ENCODE measurements at places on chromosomes 7 and 10.

DNA sequence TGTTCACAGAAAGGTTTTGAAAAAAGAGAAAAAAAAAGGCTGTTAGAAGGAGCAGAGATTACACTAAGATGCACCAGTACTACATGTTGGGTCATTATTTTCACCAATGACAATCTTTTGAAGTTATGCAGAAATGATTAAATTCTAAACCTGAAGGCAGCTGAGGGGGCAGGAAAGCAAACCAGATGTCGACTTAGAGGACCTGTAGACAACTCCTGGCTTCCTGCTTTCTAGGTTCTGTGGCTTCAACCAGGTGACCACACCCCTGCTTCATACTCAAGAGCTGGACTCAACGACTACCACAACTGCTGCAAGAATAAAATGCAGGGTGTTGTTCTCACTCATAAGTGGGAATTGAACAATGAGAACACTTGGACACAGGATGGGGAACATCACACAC, 30.0 kb downstream of the MYOF start:
- DNase-seq = no peak

DNA sequence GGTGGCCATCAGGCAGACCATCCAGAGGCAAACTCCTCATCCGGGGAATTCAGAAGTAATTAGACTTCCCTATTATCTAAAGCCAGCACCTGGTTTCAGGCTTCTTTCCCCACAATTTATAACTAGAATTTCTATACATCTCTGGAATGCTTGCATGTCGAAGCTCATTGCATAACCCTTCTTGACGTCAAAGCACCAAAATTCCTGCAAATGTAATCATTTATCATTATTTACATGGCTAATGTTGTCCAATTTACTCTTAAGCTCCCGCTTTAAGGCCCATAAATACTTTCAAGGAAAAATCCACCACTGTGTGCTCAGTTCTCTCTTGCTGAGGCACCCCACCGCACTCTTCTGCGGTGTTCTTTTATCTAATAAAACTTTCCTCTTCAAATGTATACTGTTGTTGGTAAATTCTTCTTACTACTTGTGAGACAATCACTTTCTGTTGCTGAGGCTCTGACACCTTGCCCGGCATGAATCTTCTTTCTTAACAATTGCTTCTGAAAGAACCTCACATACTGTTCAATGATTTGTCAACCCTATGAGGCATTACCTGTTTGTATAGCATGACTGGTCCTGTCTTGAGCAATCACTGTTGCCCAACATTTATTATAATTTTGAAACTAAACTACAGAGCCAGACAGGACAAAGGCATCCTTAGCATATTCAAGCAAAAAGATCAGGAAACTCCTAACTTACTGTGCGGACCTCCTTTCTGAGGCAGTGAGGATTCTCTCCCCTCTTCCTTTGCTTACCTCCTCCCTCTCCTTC, 17.4 kb upstream of the GPR141 start:
- no peak for DNase-seq

DNA sequence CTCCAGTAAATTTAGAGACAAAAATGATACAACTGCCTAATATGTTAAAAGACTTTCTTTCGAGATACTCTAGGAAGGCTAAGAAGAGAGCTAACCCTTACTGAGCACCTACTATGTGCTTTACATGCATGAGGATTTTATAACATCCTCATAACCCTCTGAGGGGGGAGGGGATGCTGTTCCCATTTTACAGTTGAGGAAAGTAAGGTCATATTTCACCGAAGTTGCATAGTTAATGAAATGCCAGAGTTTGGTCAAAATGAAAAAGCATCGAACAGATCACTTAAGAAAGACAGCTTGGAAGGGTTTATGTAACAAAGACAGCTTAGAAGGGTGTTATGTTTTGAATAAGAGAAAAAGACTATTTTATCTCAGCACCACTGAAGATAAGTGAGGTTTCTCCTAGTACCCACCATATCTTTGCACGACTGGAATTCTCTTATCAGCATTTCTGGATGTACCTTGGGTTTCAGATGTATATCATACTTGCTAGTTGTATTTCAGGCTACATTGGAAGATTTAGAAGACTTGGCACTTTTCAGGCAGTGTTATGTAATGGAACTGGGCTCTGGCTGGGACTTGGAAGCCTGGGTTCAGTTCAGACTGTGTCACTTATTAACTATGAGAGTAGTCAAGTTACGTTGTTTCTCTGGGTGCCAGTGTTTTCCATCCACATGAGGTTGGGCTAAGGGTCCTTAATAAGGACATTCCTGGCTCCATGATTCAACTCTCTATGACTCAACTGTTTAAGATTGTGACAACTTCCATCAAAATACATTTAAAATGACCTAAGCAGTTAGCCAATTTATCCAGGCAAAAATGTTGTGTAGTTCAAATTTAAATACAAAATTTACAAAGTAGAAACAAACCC, 6.0 kb downstream of the RHOBTB1 start:
- no peak for DNase-seq

DNA sequence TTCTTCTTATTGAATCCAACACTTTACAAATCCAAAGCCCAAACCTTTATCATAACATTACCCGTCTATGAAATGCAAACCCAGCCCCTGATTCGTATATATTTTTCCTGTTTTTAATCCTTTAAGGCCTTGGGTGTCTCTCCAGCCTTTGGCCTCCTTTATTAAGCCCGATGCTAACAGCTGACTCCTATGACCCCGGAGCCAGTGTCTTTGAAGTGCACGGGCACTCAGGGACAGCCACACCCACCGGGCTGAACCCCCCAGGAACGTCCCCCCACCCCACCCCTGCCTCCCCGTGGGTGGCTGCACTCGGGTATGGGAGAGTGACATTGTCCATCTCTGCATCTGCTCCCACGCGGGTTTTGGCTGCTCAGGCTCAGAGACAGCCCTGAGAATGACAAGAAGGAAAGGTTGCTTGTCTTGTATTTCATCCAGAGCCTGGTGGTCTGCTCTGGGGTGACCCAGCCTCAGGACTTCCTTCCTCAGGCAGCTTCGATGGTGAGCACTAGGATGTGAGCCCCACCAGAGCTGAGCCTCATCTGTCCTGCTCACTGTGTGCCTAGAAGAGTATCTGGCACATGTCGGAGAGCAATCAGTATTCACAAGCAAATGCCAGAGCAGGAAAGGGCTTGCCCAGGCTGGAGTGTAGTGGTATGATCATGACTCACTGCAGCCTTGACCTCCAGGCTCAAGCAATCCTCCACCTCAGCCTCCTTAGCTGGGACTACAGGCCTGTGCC, 210.4 kb downstream of the SKIDA1 start:
- no peak for DNase-seq

GRCh38 chr7:98668255-98668654, 51.2 kb downstream of the NPTX2 start:
- DNase-seq = no peak

GRCh38 chr10:124703778-124704427, 40.3 kb downstream of the FAM53B start:
- no peak for DNase-seq

DNA sequence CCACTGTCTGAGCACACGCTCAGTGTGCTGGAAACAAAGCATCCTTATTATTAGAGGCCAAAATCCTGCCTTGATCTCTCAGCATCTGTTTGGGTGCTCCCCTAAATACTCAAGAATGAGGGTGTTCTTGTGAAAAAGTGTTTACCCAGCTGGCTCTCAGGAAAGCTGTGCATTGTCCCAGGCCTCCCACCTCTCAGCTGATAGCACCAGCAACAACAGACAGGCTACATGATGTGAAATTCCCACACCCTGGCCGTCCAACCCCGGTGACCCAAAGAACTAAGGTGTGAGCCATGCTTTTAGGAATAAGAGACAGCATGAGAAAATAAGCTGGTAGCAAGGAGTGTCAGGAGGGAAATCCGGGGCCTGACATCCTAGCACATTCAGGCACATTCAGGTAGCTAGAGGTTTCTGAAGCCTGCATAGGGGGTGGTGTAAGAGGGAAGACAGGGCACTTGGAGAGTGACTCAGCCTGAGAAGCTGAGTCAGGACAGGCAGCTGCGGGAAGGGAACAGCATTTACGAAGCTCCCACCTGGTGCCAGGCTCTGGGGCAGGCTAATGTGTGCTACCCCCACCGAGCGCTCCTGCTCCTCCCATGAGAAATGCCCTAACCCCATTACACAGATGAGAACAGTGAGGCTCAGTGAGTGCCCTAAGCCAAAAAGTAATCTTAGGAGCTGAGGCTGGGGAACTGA, 205.6 kb downstream of the GRID1 start:
- no peak for DNase-seq

DNA sequence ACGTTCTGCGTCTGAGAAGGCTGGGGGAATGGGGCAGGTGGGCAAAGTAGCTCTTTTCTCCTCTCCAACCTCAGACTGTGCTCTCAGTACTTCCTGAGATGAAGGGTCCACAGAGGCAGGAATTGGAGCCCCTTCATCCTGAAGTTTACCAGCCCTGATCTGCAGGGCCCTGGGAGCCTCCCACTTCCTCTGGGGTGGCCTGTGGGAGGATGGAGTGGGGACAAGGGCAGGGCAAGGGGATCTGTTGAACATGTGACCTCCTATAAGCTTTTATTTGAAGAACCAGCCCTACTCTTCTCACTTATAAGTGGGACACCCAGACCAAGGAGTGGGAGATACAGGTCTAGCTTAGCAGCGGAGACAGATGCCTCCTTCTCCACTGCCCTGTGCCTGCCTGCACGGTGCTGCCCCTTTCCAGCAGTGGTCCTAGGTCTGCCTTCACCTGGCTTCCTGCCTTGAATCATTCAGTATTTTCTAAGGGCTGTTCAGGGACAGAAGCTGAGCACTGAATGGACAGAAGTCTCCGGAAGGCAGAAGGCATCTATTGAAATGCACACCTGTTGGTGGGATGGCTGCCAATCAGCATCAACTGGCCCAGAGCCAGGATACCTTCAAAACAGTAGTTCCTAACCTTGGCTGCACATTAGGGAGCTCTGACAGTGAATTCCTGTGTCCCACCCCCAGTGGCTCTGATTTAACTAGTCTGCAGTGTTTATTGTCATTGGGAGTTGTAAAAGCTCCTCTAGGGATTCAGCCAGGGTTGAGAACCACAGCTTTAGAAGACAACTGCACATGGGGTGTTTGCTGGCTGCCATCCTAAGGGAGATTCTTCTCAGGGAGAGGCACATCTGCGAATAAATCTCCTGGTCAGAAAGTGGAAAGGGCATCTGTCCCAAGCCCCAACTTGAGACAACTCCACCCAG, 2.7 kb upstream of the ARHGAP22 start:
- DNase-seq = no peak

DNA sequence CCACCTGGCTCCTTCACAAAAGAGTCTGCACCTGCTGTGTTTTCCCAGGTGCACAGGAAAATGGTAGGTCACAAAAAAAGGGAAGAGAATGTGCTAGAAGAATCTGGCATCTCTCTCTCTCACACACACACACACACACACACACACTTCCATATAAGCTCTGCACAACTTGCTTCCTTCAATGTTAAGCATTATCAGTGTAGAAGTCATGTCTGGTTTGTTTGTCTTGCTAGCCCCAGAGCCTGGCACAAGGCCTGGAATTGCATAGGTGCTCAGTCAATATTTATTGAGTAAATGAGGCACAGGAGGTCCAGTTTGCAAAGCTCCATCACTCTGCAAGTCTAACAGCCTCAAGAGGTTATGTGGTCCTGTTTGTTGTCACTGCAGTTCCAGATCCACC, 867.3 kb upstream of the AUTS2 start:
- DNase-seq = no peak

DNA sequence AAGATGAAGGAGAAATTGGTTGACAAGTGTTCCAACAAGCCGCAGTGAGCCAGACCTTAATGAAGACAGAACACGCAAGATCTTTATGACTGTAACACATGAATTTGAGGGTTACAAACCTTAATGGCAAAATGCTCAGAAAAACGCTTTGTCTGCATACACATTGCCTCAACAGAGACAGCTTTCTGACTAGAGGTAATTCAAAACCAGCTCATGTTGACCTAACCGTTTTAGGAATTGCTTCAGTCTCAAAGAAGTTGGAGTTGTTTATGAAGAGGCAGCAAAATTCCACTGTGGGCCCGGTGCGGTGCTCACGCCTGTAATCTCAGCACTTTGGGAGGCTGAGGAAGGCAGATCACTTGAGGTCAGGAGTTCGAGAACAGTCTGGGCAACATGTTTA, 2.2 kb upstream of the GTF2I start:
- no peak for DNase-seq

DNA sequence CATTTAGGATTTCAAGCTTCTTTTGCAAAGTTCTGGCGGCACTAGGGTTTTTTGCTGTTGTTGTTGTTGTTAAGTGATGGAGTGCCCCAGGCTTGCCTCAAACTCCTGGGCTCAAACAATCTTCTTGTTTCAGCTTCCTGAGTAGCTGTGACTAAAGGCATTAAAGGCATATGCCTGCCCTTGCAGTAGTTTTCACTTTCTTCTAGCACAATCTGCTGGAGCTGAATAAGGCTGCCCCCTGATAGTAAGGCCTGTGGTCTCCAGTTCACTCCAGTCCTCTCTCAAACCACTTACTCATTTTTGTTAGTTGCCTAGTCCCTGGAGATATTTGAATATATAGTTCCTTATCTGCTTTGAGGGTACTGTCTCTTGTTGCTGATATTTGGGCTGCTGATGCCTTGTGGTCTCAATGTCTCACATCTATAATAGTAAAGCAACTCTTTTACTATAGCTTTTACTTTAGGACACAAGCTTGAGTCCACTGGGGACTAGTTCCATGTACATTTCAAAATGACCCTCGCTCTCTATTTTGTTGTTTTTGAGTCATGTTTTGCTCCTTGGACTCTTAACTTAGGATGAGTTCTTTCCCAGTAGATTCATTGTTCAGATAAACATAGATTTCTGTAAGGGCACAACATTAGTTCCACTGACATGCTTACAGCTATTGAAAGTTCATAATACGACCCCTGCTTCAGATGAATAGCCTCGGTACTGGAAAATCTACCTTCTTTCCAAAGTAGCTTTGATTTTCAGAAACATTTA, 25.5 kb downstream of the PHF14 start:
- no peak for DNase-seq

Measured in CD4-positive, alpha-beta T cell treated with Interleukin-12 subunit alpha and Interleukin-12 subunit beta, for 1 hour (primary cell).